ENCODE measurements at places on chromosomes 11 and 22. TPM values are rescaled to one million over a fixed set of nuclear protein-coding genes. Genes with fewer than 3 reads are reported as not detected.

RASSF10 gene
- 0.10 TPM for total RNA-seq

SCO2 gene
- total RNA-seq, result 6.4 TPM

DNA sequence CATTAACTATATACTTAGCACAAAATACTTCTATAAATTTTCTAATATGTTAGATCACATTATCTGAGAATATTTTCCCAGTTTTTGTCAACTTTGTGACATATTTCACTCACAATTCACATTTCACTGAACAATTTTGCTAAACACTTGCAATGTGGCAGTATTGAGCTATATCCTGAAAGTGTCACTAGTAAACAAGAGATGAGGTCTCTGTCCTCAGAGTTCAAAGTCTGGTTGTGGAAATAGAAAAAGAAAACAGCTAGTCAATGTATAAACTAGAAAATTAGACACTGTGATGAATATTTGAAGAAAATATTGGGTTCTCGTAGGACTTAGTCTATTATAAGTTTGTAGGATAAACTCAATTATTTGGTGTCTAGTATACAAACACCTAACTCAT lies 87.4 kb upstream of the CHORDC1 start:
- H3K27ac ChIP-seq, result no peak overlapping the region
- no peak overlapping the region for H3K4me3 ChIP-seq
- H3K27me3 ChIP-seq, result no peaks in the 10 kb centered on the region

TTLL1 gene
- total RNA-seq, result 3.5 TPM

GRCh38 chr22:50192436-50193204 lies 6.9 kb downstream of the TRABD start:
- H3K27me3 ChIP-seq, result no peaks in the 10 kb centered on the region
- H3K36me3 ChIP-seq, result no peaks in the 10 kb centered on the region

OR2AG2 gene
- not detected for total RNA-seq

CD3G gene
- total RNA-seq, result 0.21 TPM

APOBEC3F gene
- 30.6 TPM for total RNA-seq

TENM4 gene
- total RNA-seq, result 0.03 TPM

DNA sequence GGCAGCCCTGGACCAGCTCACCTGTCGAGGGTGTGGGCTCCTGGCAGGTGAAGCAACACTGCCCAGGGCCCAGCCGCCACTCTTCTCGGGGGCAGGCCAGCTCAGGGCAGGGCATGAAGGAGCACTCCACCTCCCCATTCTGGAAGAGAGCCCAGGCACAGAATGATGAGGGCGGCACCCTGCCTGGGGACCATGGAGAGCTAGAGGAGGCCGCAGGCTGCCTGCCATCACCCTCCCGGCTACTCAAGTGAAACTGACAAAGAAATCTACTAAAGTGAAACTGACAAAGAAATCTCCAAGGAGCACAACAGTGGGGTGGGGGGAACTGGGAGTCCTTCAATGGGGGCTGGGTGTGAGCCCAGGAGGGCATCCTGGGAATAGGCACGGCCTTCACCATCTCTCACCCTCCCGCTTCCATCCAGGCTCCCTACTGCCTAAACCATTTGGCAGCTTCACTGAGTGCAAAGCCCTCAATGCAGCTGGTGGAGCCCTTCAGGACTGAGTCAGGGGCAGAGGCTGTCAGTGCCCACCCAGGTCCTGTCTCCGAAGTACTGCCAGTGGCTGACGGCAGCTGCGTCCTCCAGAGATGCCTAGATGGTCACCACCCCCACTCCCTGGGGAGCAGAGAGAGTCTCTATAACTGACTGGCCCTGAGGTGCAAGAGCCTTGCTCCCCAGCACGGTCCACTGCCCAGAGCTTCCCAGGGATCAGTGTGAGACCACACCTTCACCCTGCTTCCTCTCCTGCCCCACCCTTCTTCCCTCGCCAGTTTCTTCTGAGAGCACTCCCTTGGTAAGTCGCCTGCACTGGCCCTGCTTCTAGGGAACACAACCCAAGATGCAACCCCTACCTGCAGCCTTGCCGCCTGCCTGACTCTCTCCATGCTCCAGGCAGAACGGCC lies 21.7 kb downstream of the VWCE start:
- no peaks in the 10 kb centered on the region for H3K27me3 ChIP-seq
- no peak for DNase-seq
- no peaks in the 10 kb centered on the region for H3K36me3 ChIP-seq
- H3K4me1 ChIP-seq, result no peaks in the 10 kb centered on the region
- no peak overlapping the region for H3K27ac ChIP-seq

GRCh38 chr11:33475993-33476392 lies 218.8 kb downstream of the HIPK3 start:
- H3K4me1 ChIP-seq, result peaks cover 3% of the 10 kb centered on the region
- DNase-seq, result no peak
- H3K27ac ChIP-seq, result no peak overlapping the region
- no peaks in the 10 kb centered on the region for H3K27me3 ChIP-seq

GRCh38 chr22:42279425-42280020 lies 9.1 kb upstream of the TCF20 start:
- H3K27ac ChIP-seq, result no peak overlapping the region
- no peak for DNase-seq
- H3K36me3 ChIP-seq, result no peaks in the 10 kb centered on the region
- H3K4me3 ChIP-seq, result no peak overlapping the region
- peaks cover 5% of the 10 kb centered on the region for H3K27me3 ChIP-seq
- peaks cover 15% of the 10 kb centered on the region for H3K4me1 ChIP-seq

GRCh38 chr22:45516163-45516562 lies 13.5 kb downstream of the FBLN1 start:
- DNase-seq, result no peak
- H3K27ac ChIP-seq, result no peak overlapping the region
- no peak overlapping the region for H3K4me3 ChIP-seq
- no peaks in the 10 kb centered on the region for H3K4me1 ChIP-seq

DNA sequence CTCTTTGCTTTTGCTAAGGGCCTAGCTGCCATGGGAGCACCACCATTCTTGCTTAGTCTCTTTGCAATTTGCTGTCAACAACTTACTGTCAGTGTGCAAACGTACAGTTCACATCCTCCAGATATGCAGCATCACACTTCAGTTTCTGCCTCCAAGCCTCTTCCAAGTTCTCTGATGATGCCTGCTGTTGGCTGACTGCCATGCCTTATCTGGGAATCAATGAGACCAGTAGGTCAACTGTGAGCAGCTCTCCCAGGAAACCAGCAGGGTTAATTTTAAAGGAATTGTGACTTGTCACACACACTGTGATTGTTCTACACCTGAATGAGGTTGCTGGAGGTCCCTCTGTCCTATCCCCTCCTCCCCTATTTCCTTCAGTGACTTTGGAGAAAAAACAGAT lies 56.0 kb downstream of the COPB1 start:
- peaks cover 5% of the 10 kb centered on the region for H3K4me1 ChIP-seq
- no peak overlapping the region for H3K4me3 ChIP-seq
- no peaks in the 10 kb centered on the region for H3K27me3 ChIP-seq
- no peak for DNase-seq
- no peak overlapping the region for H3K27ac ChIP-seq

PRR33 gene
- not detected for total RNA-seq

- H3K4me3 ChIP-seq, result no peak overlapping the region
- H3K27me3 ChIP-seq, result no peaks in the 10 kb centered on the region
- DNase-seq, result no peak
- H3K27ac ChIP-seq, result no peak overlapping the region
These were observed 123.0 kb downstream of the FAM181B start for GRCh38 chr11:82610671-82611070.

FREY1 gene
- total RNA-seq, result 0.82 TPM

MUS81 gene
- total RNA-seq, result 68.5 TPM

IFITM10 gene
- total RNA-seq, result not detected

GRCh38 chr22:23266780-23267179 lies 86.5 kb downstream of the BCR start:
- H3K36me3 ChIP-seq, result peaks cover 5% of the 10 kb centered on the region
- no peak overlapping the region for H3K4me3 ChIP-seq
- H3K4me1 ChIP-seq, result peaks cover 33% of the 10 kb centered on the region
- H3K27ac ChIP-seq, result no peak overlapping the region

APLNR gene
- not detected for total RNA-seq

DNA sequence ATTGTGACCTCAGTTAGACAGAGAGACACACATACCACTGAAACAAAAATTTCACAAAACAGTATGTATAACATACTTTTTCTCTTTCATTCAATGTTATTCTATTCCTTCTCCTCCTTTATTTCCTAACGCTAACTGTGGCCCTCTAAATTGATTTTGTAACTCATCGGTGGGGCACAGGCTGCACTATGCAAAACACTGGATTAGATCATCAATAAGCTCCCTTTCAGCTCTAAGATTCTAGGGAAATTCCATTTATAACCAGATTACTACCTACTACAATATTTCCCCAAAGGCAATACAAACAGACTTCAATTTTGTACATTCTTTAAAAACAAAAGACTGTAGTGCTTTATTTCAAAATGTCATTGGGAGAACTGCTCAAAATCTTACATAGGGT lies 6.1 kb downstream of the FJX1 start:
- no peak overlapping the region for H3K27ac ChIP-seq
- peaks cover 4% of the 10 kb centered on the region for H3K4me1 ChIP-seq
- no peak for DNase-seq

GLYAT gene
- total RNA-seq, result 0.18 TPM

KCNC1 gene
- not detected for total RNA-seq

INS gene
- total RNA-seq, result not detected

GRCh38 chr11:116888884-116889549 lies 51.6 kb upstream of the APOA1 start:
- H3K27ac ChIP-seq, result no peak overlapping the region
- no peak overlapping the region for H3K4me3 ChIP-seq
- no peaks in the 10 kb centered on the region for H3K36me3 ChIP-seq
- peak; percentile 4 for DNase-seq
- 0 out of 2 replicates have a peak, but pooled peaks cover 3% of the 10 kb centered on the region for H3K4me1 ChIP-seq

- no peak overlapping the region for H3K4me3 ChIP-seq
- no peaks in the 10 kb centered on the region for H3K36me3 ChIP-seq
- H3K27me3 ChIP-seq, result no peaks in the 10 kb centered on the region
- DNase-seq, result no peak
These were observed 7.4 kb downstream of the B4GALNT4 start for GRCh38 chr11:376531-377173.

DNA sequence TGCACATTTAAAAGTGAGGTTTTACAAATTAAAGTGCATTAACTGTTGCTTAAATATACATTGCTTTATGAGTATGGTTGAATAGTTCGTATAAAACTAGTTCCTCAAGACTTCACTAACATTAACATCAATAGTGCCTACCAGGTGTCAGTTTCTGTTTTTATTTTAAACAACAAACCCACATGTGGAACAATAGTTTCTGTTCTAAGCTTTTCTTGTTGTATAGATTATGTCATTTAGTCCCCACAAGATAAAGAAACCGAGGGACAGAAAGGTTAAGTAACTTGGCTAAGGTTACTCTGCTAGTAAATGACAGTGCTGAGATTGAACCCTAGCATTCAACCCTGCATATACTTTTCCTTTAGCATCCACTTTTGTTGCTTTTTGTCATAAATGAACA lies 41.4 kb upstream of the ST14 start:
- H3K4me3 ChIP-seq, result peak overlapping the region; percentile 29
- peak; percentile 44 for DNase-seq
- H3K4me1 ChIP-seq, result peaks cover 20% of the 10 kb centered on the region
- no peaks in the 10 kb centered on the region for H3K36me3 ChIP-seq

All from GM12878 (cell line).